NCI-H2081 (cell line): ENCODE measurements at places on chromosomes 6 and 20.
A peak's percentile ranks its signal among the peaks of the same experiment; 100 is the strongest.

- DNase-seq: no peak
Measured at GRCh38 chr6:144153260-144153659, 2.9 kb downstream of the STX11 start.

DNA sequence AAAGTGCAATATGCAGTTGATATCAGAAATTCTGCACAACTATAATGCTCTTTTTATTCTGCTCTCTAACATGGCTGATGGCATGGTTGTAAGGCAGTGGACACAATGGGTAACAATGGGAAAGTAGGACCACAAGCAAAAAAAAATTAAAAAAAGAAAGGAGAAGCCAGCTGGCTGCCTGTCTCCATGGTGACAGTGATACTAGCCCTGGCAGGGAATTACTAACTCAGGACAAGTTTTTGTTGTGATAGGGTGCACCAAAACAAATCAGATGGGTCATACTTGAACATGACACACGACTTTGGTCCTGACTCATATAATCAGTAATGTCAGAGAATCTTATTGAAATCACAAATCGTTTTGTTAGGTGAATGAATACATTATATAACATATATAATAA is 169.4 kb downstream of the TRDN start:
- no peak for DNase-seq

- no peak for DNase-seq
Measured at GRCh38 chr6:78986161-78986560, 91.9 kb downstream of the PHIP start.

- DNase-seq: no peak
Measured at GRCh38 chr6:12241493-12242175, 48.5 kb upstream of the EDN1 start.

DNA sequence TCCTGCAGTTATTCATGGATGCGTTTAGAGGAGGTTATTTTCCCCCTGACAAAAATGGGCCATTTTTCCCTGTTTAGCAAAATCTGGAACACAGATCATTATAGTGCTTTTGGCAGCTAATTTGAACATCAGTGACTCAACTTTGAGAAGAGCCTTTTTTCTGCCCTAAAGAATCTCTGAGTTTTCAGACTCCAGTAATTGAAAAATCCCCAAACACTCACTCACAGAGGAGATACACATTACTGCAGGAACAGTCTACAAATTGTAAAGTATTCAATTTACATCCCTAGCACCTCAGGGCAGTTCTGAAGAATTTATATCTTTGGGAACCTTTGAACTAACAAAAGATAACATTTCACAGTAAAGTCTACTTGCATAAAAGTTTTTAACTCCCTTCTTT is 966.6 kb upstream of the SLC35B3 start:
- DNase-seq: no peak

DNA sequence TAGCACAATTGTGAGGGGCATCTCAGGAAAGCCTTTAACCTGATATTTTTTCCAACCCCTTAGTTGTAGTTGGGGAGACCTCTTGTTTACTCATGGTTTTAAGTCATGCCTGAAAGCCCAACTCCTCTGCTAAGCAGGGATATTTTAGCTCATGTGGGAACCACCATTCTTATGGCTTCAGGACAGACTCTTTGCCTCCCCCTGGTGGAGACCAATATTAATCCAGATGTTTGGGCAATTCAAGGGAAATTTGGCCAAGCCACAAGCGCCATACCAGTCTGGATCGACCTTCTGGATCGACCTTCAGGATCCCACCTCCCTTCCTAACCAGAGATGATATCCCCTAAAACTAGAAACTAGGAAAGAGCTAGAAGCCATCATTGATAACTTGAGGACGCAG is 211.2 kb downstream of the C6orf118 start:
- no peak for DNase-seq

DNA sequence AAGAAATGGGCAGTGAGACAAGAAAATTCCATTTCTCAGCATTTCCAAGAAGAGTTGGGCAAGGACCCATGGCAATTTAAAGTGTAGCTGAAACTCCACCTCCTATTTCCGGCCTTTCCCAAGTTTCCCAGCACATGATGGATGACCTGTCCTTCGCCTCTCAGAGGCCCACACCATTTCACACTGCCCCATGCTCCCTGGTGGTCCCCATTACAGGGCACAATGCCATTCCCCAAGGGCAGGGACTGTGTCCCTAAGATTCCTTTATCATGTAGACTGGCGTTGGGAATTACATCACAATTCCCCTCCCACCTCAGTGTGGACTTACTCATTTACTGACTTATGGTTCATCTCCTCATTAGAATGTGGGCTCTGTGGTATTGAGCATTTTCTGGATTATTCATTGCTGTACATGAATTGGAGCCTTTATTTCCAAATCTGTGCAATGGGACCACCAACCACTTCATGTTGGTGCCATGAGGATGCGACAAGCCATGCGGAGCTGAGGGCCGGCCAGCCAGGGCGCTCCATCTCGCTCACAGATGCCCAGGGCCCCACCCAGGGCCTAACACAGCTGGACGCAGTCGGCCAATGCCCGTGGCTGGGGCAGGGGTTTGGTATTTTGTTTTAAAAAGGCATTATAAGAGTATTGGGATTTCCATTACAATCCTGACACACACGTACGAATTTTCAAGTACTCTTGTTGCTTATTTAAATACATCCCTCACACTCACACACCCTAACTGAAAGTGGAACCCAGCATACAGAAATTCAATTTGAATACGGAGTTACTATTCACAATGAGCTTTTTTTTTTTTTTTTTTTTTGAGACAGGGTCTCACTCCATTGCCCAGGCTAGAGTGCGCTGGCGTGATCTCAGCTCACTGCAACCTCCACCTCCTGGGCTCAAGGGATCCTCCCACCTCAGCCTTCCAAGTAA is 5.4 kb downstream of the ACSS1 start:
- no peak for DNase-seq

DNA sequence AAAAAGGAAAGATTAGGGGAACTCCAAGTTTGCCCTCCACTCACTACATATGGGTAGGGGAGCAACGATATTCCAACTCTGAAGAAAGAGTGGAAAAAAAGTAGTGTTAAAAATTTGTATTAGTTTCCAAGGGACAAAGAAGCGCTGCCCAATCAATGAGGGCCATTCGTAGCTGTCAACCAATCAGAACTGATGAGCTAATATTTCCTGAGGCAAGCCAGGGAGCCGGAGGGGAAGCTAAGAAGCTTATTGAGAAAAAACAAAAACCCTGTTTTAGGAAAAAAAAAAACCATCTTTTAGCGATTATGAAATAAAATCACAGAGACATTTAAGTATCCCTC is 59.5 kb downstream of the TRIM38 start:
- peak; percentile 77 for DNase-seq

DNA sequence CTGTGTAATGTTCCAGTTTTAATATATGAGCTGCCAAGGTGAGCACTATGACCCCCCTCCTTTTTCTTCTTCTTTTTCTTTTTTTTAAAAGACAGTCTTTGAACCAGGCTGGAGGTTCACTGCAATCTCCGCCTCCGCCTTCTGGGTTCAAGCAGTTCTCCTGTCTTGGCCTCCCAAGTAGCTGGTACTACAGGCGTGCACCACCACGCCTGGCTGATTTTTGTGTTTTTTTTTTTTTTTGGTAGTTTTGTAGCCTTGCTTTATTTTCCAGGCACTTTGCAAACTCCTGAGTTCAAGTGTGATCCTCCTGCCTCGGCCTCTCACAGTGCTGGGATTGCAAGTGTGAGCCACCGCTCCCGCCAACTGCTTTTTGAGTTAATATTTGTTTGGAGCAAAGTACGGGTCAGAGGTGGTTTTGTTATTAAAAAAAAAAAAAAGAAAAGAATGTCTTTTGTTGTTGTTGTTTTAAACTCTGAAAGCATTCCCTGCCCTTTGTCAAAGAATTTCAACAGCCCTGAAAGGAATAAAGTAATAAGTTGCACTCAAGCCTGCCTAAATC is 78.6 kb downstream of the JARID2 start:
- DNase-seq: no peak

DNA sequence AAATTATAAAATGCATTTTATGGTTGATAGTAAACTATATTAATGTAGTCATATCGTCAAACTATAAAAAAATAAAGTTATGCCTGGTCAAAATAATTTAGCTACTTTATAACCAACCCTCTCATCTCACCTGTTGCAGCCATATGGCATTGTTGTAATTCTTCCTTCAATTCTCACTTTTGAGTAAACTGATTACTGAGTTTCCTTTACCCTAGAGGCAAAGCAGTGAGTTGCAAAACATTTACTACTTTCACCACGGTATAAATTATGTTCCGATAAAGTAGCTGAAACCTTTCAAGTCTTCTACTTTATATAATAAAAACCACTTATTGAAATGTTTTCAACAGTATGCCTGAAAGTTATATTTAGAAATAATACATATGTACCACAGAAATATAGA is 113.8 kb downstream of the AHI1 start:
- DNase-seq: no peak

DNA sequence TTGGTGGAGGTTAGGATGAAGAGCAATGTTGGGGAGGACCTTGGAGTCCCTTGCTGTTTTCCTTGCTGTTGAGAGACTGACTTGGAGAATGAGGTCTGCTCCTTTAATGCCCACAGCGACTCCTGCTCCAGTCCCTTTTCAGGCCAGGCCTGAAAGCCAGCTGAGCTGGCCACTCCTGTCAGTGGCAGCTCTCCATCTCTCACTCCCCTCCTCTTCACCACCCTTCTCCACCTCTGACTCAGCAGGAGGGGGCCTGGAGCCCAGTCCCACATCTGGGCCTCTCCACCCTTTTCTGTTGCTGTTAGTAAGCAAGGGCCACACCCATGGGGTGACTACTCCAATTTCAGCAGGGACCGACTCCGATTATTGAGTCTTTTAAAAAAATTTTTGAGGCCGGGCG is 2.2 kb downstream of the SNX21 start:
- DNase-seq: no peak

GRCh38 chr6:169141671-169142537 is 111.7 kb downstream of the THBS2 start:
- DNase-seq: no peak

- DNase-seq: no peak
Measured at GRCh38 chr6:51273228-51273961, 454.7 kb downstream of the TFAP2B start.
